ENCODE measurements at places on chromosomes 16 and 17.

GRCh38 chr16:74094962-74095361 is 201.7 kb upstream of the PSMD7 start:
- no peak for DNase-seq

- no peak for DNase-seq
These were observed 30.8 kb downstream of the CDIP1 start for GRCh38 chr16:4507588-4508345.

DNA sequence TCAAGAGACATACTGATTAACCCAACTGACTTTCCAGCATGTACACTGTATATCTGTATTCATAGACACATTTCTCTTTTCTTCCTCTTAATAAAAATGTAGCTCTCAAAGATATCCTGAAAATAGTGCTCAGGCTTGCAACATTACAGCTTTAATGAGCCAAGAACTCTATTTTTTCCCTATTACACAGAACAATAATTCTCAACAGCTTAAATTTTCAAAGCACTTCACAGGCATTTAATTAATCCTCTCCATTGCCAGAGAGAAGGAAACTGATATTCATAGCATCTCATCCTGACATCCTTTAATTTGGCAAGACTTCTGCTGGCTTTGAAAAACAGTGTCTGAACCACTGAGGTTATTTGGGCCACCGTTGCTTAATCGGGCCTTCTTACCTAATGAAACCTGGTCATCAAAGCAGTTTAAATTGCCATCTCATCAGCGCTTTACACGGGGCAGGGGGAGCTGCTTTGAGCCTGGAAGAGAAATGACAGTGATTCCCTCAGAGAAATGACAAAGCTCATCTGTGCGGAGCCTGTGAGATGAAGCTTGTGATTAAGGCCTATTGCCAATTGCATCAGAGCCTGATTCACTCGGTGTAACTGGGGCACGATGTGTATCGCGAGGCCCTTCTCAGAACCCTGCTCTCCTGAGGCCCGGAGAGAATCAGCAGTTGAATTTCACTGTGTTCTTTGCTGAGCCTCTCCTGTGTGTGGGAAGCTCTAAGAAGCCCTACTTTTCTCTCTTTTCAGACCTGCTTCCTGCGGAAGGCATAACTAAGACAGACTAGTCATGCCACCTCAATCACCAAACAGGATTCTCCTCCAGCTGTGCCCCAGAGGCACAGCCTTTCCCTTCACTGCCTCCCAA is 8.5 kb upstream of the SIAH1 start:
- no peak for DNase-seq

- DNase-seq, result no peak
These were observed 222.9 kb upstream of the ASIC2 start for GRCh38 chr17:33515974-33516373.

GRCh38 chr16:22272870-22273650 is 24.1 kb upstream of the POLR3E start:
- no peak for DNase-seq

GRCh38 chr17:79752175-79752574 is 21.4 kb downstream of the ENPP7 start:
- DNase-seq, result no peak

- no peak for DNase-seq
These were observed 24.2 kb upstream of the CMTM4 start for GRCh38 chr16:66720766-66721165.

GRCh38 chr16:85473323-85473722 is 139.8 kb upstream of the GSE1 start:
- DNase-seq, result no peak

DNA sequence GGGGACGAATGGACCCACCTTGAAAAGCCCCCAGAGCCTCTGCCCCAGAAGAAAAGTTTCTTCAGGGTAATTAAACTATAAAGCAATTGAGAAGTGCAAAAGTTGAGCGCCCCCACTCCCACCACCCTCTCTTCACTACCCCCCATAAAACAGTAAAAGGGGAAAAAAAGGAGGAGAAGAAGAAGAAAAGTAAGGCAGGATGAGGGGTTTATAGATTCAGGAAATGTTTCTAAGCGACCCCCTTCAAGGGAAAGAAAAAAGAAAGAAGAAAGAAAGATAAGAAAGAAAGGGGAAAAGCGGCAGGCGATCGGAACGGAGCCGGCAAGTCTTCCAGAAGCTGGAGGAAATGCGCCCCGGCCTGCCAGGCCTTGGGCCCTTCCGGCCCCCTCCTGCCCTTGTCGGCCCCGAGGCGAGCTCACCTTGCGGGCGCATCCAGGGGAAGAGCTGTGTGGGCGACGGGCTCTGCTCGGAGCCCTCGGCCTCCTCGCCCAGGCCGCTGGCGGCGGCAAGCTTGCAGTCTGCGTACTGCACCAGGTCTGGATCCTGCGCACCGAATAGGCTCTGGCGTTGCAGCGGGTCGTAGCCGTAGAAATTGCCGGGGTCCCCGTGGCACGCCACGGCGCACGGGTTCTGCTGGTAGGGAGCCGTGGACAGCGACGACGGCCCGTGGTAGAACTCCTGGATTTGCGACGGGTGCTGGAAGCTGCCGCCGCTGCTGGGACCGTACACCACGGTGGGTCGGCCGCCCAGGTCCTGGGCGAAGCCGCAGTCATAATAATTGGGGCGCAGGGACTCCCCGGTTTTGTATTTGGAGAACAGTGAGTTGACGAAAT is 1.0 kb downstream of the HOXB8 start:
- DNase-seq, result no peak

- no peak for DNase-seq
These were observed 172.8 kb upstream of the ZNF267 start for GRCh38 chr16:31700530-31701388.

- DNase-seq, result peak; percentile 63
These were observed 510.7 kb downstream of the MAF start for GRCh38 chr16:79089735-79090284.

DNA sequence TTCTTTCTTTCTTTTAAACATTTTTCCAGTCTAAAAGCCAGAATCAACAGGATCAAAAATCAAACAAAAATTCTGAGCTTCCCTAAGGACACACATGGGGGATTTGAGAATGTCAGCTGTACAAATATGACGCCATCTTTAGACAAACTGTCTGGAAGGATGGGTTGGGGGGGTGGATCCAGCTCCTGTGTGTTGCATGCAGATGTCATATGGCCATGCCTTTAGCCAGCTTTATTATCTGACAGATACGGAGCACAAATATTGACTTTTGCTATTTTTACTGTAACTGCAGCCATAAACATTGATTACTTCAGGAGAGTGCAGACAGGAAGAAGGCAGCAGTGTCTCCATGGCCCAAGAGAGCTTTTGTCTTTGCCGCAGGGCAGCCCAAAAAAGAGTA is 279.4 kb upstream of the ELAC2 start:
- no peak for DNase-seq
